ENCODE measurements at places on chromosomes 7 and 10.

DNA sequence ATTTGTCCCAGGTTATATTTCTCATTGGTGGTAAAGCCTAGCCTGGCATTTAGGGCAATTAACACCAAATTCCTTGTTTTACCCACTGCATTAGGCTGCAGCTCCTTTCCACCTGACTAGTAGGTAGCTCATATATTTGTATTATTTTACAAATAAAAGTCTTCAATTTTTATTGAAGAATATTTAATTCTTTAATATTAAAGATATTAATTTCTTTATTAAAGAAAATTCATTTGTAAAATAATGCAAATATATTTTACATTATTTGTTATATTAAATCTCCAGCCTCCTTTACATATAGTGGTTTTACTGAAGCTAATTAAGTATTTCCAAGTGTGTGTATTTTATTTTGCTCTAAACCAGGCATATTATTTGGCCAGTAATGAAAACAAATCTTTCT lies 361.2 kb downstream of the GPR158 start:
- H3K4me1 ChIP-seq: no peaks in the 10 kb centered on the region
- no peak overlapping the region for H3K27ac ChIP-seq
- H3K27me3 ChIP-seq: no peaks in the 10 kb centered on the region
- no peak for DNase-seq
- no peaks in the 10 kb centered on the region for H3K36me3 ChIP-seq
- no peak overlapping the region for H3K4me3 ChIP-seq

- no peak overlapping the region for H3K4me3 ChIP-seq
- peaks cover 18% of the 10 kb centered on the region for H3K4me1 ChIP-seq
- H3K27me3 ChIP-seq: peaks cover 4% of the 10 kb centered on the region
- no peak for DNase-seq
- H3K27ac ChIP-seq: no peak overlapping the region
These were observed 594.2 kb downstream of the KCNMA1 start for GRCh38 chr10:77043420-77043763.

DNA sequence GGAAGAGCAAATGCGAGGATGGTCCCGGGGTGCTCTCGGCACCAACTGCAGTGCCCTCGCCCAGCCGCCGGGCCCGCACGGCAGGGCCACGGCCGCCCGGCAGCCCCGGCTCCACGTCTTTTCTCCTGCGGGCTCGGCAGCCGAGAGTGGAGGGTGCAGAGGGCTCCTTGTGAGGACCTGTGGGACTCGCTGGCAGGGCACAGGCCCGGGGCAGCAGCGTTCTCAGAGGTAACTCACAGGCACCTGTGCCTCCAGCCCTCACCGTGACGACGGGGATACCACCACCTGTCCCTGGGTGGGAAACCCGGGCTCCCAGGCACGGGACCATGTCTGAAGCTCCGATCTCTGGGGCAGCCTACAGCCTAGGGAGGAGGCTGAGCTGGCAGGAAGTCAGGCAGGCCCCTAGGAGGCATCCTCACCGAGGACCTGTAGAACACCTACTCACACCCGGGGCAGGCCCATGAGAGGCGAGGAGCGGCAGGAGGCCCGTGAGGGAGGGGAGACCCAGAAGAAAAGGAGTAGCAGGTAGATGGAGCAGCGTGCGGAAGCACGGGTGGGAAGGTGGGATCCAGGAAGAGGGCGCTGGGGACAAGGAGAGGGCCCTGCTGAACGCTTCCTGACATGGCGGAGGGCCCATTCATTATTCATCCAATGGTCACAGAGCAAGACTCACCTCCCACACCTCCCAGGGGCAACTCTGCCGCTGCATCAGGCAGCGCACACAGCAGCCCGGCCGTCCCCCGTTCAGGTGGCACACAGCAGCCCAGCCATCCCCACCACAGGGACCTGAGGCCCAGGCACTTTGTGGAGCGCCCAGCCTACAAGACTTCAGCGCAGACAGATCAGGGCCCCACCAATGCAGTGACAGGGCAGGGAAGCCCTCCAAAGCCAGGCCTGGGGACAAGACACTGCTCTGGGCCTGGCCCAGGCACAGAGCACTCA lies 244.9 kb downstream of the MAD1L1 start:
- DNase-seq: peak; percentile 12
- peak overlapping the region; percentile 78 for H3K27ac ChIP-seq
- peaks cover 20% of the 10 kb centered on the region for H3K36me3 ChIP-seq
- H3K4me3 ChIP-seq: no peak overlapping the region

- H3K4me1 ChIP-seq: no peaks in the 10 kb centered on the region
- no peaks in the 10 kb centered on the region for H3K27me3 ChIP-seq
- no peak for DNase-seq
- no peak overlapping the region for H3K27ac ChIP-seq
- no peak overlapping the region for H3K4me3 ChIP-seq
These were observed 2.3 kb downstream of the ABCB1 start for GRCh38 chr7:87598234-87599009.

- DNase-seq: no peak
- no peaks in the 10 kb centered on the region for H3K27me3 ChIP-seq
- peaks cover 26% of the 10 kb centered on the region for H3K4me1 ChIP-seq
These were observed 23.0 kb downstream of the ZNF783 start for GRCh38 chr7:149284850-149285585.

GRCh38 chr10:73586583-73586984 lies 4.6 kb downstream of the USP54 start:
- H3K4me3 ChIP-seq: no peak overlapping the region
- H3K4me1 ChIP-seq: peaks cover 11% of the 10 kb centered on the region
- H3K27me3 ChIP-seq: no peaks in the 10 kb centered on the region
- H3K27ac ChIP-seq: no peak overlapping the region
- DNase-seq: no peak

GRCh38 chr10:123139521-123140163 lies 3.9 kb downstream of the HMX3 start:
- H3K36me3 ChIP-seq: no peaks in the 10 kb centered on the region
- H3K27ac ChIP-seq: no peak overlapping the region
- no peak overlapping the region for H3K4me3 ChIP-seq
- peaks cover 10% of the 10 kb centered on the region for H3K27me3 ChIP-seq
- no peaks in the 10 kb centered on the region for H3K4me1 ChIP-seq
- no peak for DNase-seq

- no peaks in the 10 kb centered on the region for H3K4me1 ChIP-seq
- H3K36me3 ChIP-seq: no peaks in the 10 kb centered on the region
- H3K27me3 ChIP-seq: peaks cover 3% of the 10 kb centered on the region
- no peak for DNase-seq
These were observed 505.5 kb upstream of the PODXL start for GRCh38 chr7:132061937-132062336.

Measured in DND-41 (cell line).